ENCODE measurements at places on chromosomes 5 and 9. TPM values are rescaled to one million over a fixed set of nuclear protein-coding genes. Genes with fewer than 3 reads are reported as not detected.

Gene RBM27
- 11.9 TPM for total RNA-seq

Gene ZSWIM6
- 5.6 TPM for total RNA-seq

Gene PCDHGB6
- 1.3 TPM for total RNA-seq

Gene RNF183
- total RNA-seq = not detected

Gene ADCY2
- not detected for total RNA-seq

Gene CCDC187
- not detected for total RNA-seq

Gene DOCK8
- total RNA-seq = under 0.01 TPM

Gene ZFP2
- total RNA-seq = 0.67 TPM

Gene TMCO6
- 14.6 TPM for total RNA-seq

Gene HARS1
- total RNA-seq = 73.6 TPM

Gene CBY3
- not detected for total RNA-seq

Gene SLC27A6
- 0.17 TPM for total RNA-seq

Gene SHISAL2B
- not detected for total RNA-seq

Gene STING1
- 51.0 TPM for total RNA-seq

Gene PIP5KL1
- 2.1 TPM for total RNA-seq

Gene SLC6A3
- not detected for total RNA-seq

Gene GFRA3
- total RNA-seq = not detected

Gene PAEP
- total RNA-seq = not detected

Gene IL33
- 0.15 TPM for total RNA-seq

Gene AGXT2
- not detected for total RNA-seq

Gene FAM221B
- not detected for total RNA-seq

Gene DRD1
- not detected for total RNA-seq

Gene FREM1
- total RNA-seq = 0.30 TPM

Gene PCDHGC5
- total RNA-seq = 0.30 TPM

Gene FUT7
- not detected for total RNA-seq

Gene SEMA5A
- 6.4 TPM for total RNA-seq

Gene CNTNAP3B
- 5.8 TPM for total RNA-seq

Gene TMEM215
- total RNA-seq = not detected

Gene G3BP1
- 103 TPM for total RNA-seq

Gene PRRT1B
- total RNA-seq = not detected

Gene LEAP2
- total RNA-seq = 0.34 TPM

Gene HAPLN1
- total RNA-seq = 2.7 TPM

Gene ENTREP1
- not detected for total RNA-seq
